ENCODE measurements at places on chromosomes 12 and 14.

GRCh38 chr14:30252783-30253674, 305.9 kb upstream of the G2E3 start:
- DNase-seq, result no peak

DNA sequence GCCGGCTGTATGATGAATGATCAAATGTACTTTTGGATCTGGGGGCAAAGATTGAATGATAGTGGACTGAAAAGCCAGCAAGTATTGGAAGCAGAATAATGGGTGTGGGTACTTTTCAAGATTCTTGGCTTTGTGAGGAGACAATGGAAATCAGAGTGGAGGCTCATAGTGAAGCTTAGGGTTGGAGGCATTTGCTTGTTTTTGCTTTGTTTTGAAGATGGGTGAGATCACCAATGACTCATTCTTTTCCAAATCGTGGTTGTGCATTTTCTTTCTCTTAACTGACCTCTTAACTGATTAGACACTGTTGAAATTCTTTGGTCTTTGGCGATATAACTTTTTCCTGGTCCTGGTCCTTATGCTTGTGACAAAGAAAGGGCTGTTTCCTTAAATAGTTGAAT, 54.4 kb downstream of the PELI2 start:
- no peak for DNase-seq

- no peak for DNase-seq
These were observed 357.4 kb upstream of the PRICKLE1 start for GRCh38 chr12:42946871-42947381.

DNA sequence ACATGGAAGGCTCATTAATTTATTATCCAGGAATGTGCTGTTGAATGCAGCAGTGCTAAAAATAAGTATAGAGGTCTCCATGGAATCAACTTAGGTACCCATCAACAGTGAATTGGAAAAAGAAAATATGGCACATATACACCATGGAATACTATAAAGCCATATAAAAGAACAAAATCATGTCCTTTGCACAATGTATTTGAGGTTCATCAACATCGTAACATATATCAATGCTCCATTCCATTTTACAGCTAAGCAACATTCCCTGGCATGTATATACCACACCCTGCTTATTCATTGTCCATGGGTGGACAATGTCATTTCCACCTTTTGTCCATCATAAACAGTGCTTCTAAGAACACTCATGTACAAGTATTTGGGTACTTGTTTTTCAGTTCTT, 147.8 kb upstream of the RASSF8 start:
- no peak for DNase-seq

DNA sequence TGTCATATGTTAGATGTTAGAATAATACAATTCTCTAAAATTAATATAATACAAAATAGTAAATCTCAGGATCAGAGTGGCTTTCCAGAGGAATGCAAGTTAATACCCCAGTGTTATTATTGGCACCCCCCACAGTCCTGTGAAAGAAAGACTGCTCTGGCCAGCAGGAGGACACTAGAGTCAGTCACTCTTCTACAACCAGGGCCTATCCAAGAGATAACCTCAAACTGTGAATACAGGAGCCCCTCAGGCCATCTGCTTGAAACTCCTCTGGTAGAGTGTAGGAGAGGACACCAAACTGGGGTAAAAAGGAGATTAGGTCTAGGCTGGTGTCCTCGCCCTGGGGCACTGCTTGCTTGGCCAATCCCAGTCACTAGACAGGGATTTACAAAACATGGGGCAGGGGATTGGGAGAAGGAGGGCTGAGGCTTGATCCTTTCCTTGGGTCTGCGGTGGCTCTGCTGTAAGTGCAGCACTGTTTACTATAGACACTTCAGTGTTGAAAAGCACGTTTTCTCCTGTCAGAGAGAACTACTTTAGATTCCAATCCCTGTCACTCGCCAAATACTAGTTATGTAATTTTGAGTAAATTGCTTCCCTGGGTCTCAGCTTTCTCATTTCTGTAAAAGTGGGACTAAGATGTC, 44.5 kb upstream of the PTPRR start:
- no peak for DNase-seq

GRCh38 chr12:7190268-7191055, 976 bp downstream of the PEX5 start:
- peak; percentile 56 for DNase-seq

DNA sequence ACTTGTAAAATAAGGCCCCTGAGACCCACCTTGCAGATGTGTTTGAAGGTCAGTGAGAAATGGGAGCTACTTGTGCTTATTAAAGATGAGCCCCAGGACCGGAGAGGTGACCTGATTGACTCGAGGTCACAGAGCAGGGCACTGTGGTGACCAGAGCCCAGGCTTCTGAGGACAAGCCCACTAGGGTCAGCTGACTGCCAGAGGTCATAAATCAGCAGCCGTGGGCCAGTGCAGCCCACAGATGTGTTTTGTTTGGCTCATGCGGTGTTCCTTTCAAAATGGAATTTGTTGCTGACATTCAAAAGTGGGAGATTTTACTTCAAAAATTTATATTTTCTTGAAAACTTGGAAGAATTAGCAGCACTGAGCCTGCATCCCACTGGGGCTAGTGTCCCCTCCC, 24.5 kb downstream of the JDP2 start:
- no peak for DNase-seq

- no peak for DNase-seq
These were observed 180.5 kb upstream of the SFSWAP start for GRCh38 chr12:131530422-131530821.

- DNase-seq, result no peak
These were observed 63.9 kb downstream of the ITPK1 start for GRCh38 chr14:93051600-93052546.

GRCh38 chr12:125149160-125150108, 84.2 kb downstream of the AACS start:
- DNase-seq, result peak; percentile 38

DNA sequence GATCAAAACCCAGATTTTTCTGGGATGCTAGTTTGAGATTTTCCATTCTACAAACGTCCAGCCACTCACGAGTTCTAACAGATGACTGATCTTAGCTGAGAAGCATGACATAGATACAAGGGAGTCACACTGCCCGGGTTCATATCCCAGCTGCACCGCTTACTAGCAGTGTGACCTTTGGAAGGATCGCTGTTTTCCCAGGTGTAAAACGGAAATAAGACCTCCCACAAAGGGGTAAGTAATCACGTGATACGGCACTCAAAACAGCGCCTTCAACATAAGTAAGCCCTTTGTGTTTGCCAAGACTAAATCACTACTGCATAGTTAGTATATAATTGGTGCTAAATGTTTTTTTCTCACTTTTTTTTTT, 624 bp upstream of the PWP1 start:
- DNase-seq, result peak; percentile 37

DNA sequence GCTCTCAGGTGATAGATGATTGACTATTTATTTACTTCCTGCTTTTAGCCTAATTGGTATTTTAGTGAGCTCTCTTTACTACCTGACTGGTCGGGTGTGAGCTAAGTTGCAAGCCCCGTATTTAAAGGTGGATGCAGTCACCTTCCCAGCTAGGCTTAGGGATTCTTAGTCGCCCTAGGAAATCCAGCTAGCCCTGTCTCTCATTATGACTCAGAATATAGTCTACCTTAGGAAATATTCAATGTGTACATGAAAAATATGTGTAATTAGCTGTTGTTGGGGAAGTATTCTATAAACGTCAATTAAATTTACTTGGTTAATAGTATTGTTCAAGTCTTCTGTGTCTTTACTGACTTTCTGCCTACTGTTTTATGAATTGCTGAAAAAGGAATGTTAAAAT, 306.9 kb upstream of the DIO2 start:
- no peak for DNase-seq

DNA sequence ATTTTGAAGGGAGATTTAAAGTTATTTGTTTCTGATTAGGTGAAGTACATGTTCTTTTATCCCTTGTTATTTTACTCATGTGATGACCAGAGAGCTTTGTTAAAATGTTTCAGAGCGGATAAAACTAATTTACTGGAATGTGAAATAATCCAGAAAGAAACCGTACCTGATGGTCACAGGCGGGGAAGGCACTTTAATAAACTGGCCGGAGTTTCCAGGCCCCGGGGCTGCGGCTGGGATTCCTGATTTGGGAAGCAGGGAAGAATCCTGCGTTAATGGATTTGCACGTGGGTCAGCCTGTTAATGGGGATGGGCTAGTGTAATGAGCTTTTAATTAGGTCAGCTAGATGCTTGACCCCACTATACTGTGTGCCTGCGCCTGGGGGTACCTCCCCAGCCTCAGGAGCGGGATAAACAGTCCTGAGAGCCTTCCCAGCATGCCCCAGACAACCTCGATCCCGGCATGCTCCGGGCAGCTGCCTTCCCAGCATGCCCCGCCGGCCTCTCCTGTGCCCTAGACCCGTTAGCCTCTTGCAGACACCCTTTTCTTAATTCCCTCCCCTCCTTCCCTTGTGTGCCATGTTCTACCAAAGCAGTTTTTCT, 208.6 kb upstream of the CDKN3 start:
- DNase-seq, result peak; percentile 92

GRCh38 chr14:71250791-71251190, 343.5 kb downstream of the PCNX1 start:
- no peak for DNase-seq

GRCh38 chr14:64069634-64070359, 217.0 kb downstream of the SYNE2 start:
- DNase-seq, result no peak

- no peak for DNase-seq
These were observed 28.2 kb downstream of the RPS6KA5 start for GRCh38 chr14:91032248-91032647.

DNA sequence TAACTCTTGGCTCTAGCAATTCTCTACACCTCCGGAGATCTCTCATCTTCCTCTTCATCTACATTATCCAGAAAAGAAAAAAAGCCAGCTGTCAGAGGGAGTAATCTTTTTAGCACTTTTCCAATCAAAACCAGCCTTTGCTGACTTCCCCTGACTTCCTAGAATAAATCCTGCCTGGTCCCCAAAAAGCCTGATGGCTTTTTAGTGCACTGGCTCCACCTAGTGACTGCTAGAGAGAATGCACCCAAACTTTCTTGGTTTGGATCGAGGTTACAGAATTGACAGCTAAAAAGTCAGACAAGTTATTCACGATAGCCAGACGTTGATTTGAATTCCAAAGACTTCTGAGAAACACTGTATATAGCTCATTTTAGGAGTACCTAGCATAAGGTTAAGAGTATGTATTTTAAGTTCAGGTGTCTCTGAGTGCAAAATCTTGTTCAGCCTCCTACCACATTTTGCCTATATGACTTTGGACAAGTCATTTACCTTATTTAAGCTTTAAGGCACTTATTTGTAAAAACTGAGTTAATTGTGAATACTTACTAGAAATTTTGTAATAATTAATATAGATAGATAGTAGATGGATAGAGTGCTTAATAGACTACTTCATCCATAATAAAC, 185.7 kb upstream of the GRIN2B start:
- peak; percentile 72 for DNase-seq

DNA sequence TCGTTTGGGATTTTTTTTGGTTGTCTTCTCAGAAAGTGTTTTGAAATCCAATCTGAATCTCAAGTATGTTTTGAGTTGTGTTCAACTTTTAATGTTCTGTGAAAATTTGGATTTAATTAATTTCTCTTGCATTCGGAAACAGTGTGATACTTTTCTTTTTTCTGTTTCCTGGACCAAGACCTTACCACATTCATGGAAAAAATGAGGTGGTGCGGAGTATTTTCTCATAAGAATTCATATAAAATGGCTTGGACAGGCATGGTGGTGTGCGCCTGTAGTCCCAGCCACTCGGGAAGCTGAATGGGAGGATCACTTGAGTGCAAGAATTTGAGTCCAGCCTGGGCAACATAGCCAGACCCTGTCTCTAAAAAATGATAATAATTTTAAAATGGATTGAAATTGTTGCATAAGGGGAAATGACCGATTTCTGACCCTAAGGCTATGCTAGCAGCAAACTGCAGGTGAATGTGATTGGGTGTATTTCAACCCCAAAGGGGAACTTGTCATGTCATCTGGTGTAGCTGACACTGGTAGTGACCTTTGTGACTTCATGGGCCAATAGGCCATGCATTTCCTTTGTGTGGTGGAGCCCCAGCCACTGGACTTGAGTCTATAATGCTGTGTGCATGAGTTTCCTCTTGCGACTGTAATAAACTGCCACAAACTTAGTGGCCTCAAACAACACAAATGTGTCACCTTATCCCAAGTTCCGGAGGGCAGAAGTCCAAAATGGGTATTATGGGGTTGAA, 123.5 kb upstream of the RFLNA start:
- DNase-seq, result no peak

DNA sequence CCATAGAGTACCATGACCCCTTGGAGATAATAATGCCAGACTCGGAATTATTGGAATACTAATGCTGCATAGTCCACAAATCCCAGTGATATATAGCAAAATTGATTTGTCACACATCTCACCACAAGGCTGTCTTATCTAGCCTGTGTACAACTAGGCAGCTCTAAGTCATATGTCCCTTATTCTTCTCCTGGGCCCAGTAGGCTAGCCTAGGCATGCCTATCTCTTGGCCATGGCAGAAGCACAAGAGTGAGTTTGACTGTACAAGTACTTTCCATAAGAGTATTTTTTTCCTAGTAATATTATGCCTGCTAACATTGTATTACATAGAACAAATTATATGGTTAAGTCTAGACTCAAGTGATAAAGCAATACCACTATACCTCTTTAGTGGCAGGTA, 1122.1 kb upstream of the SEL1L start:
- no peak for DNase-seq

DNA sequence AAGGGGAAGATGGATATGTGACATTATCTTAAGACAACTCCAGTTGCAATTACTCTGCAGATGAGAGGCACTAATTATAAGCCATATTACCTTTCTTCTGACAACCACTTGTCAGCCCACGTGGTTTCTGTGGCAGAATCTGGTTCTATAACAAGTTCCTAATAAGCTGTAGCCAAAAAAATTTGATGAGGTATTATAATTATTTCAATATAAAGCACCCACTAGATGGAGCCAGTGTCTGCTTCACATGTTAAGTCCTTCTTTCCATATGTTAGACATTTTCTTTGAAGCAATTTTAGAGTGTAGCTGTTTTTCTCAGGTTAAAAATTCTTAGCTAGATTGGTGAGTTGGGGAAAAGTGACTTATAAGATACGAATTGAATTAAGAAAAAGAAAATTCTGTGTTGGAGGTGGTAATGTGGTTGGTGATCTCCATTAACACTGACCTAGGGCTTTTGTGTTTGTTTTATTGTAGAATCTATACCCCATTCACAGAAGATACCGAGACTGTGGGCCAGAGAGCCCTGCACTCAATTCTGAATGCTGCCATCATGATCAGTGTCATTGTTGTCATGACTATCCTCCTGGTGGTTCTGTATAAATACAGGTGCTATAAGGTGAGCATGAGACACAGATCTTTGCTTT, 36.9 kb downstream of the PSEN1 start:
- DNase-seq, result peak; percentile 49

GRCh38 chr12:123941624-123942237, 30.9 kb downstream of the CCDC92 start:
- no peak for DNase-seq

DNA sequence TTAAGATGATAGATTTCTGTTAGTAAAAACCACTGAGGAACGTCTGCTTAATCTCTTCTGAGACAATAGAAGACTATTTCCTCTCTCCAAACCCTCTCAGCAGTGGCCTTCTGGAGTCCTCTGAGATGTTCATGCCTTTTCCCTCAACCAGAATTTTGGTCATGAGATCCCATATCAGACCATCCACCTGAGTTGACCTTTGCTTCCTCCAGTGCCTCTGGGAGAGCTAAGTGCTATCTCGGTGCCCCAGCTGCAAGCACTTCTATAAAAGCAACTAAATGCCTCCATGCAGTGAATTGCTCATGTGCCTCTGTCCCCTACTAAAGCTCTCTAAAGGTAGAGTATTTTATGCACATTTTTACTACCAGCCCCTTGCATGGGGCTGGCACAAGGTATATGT, 172.8 kb upstream of the BCL2L14 start:
- no peak for DNase-seq

GRCh38 chr14:83863042-83863774, 1666.7 kb upstream of the FLRT2 start:
- DNase-seq, result no peak

GRCh38 chr12:64610079-64610659, at the start of gene RASSF3:
Gene RASSF3, plus strand, starts transcription at chr12:64610495. Its CDS starts 138 bp downstream, at chr12:64610633.
- peak; percentile 54 for DNase-seq
